ENCODE measurements at places on chromosomes 5 and 9.

DNA sequence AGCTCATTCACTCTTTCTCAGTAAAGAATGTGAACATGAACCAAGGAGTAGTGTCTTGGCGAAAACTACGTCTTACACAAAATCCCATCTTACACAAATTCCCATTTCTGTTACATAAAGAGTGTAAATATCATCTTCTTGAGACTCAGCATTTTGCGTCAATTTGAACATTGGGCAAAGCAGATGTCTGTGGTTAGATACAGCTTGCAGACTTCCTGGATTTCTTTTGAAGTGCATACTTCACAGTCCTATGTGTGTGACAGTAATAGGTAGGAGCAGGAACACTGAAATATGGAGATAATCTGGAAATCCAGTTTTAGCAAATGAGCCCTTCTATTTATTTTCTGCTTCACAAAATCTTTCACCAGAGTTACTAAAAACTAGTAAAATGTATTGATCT is 58.8 kb downstream of the C6 start:
- DNase-seq: no peak

DNA sequence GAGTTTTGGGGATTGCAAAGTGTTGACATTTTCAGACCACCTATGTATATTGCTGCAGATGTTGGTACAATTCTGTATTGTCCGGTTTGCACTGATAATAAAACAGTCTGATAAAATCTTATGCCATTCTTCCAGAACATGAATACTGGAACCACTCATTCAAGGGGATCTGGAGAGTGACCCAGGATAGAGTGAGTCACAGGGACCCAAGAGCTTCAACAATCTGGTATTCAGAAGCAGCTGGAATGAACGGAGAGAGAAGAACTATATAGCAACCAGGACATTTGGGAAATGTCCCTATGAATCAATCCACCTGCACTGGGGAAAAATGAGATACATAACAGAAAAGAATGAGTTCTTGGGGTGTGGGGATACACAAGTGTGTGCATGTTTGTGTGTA is 73.3 kb downstream of the SH3TC2 start:
- no peak for DNase-seq

DNA sequence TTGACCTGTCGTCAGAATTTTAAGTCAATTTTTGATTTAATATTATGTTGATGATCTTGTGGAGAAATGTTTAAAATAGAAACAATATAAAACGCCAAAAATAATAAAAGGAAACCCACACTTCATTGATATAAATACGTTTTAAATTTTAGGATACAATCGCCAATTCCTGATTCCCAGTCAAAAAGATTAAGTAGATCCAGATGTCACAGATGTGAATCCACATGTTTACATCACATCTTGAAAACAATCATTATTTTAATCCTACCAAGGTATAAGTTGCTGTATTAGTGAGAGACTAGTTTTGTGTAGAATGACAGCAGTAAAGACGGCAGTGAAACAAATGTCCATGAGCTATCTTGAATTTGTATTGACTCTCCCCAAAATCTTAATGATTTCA is 4.9 kb downstream of the TAS2R1 start:
- DNase-seq: no peak

DNA sequence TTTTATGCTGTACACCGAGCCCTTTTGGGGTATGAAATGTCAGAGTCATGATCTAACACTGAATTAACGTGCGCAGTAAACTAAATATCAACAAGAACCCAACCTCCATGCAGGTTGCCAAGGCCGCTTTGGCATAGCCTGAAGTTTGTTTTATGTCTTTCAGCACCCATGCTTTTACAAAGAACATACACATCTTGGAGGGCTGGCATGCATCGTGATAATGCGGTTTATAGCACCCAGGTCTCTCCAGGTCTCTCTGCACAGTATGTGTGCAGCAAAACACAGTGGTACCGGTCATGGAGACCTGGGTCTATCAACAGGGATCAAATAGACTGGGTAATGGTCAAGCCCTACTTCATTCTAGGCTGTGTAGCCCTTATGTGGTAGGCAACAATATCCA is 11.8 kb downstream of the NPR3 start:
- DNase-seq: no peak

DNA sequence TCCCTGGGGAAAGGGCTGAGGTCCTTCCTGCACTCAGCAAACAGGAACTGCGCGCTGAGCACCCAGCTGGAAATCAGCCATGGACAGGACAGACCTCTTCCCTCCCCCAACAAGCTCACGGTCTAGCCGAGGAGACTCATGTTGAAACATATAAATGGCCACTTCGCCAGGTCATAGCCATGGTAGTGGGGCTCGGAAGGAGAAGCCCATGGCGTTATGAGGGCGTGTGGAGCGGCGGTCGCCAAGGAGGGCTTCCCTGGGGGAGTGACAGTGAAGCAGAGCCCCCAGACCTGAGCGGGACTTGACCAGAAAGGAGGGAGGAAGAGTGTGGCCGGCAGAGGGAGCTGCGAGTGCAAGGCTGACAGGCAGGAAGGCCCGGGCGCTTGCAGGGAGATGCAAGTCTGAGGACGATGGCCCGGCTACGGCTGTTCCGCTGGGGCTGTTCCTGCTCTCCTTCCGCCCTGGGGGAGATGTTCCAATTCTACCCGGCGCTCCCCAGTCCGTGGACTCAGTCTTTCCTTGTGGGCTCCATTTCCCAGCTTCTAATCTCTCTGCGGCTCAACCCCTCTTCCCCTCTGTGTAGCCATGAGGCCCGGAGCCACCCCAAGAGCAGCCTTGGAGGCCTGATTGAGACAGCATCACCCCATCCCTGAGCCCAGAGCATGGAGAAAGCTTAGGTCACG is 43.9 kb upstream of the PRRC2B start:
- DNase-seq: peak; percentile 88
